Activated CD4-positive, alpha-beta T cell treated with anti-CD3 and anti-CD28 coated beads, Interleukin-2, amount 50 U/mL, for 24 hours (primary cell): ENCODE measurements at places on chromosomes 13 and 19.

DNA sequence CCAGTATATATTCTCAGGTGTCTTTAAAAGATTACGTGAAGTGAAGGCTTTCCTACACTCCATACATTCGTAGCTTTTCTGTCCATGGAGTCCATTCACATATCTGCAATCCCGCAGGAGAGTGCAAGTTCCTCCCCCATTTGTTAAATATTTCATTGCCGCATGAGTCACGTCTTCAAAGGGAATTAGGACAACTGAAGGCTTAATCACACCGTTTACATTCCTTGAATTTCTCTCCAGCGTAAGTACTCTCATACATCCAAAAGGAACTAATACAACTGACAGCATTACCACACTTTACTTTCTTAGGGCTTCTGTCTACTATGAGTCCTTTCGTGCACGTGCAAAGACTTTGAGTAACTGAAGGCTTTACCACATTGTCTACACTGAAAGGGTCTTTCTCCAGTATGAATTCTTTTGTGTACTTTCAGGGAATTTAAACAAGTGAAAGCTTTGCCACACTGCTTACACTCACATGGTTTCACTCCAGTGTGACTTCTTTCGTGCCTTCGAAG, 29.0 kb upstream of the ZNF564 start:
- DNase-seq = no peak

DNA sequence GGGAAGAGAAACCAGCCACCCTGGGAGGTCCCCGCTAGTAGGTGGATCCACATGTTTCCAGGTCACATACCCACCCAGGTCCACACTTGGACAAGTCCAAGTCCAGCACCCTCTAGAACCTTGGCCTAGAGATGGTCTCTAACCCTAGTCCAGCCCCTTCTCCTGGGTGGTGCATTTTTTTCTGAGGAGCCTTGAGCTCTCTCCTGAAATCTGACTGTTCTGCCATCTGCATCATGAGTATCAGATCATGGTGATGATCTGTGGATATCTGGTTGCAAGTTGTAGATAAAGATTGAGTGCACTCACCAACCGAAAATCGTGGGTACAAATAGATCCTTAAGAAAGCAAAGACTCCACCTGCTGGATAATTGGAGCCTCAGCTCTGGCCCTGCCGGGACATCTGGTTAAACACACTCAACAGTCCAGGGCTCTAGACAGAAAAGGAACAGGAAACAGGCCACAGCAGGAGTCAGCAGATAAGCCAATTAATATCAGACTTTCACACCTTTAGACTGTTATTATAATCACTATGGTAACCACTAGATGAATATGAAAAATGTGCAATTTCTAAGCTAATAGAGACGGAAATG, 41.1 kb downstream of the GPR12 start:
- DNase-seq = no peak

- no peak for DNase-seq
Observed at GRCh38 chr13:71513411-71514033, 353.5 kb downstream of the DACH1 start.

GRCh38 chr13:99580500-99581268, 79.4 kb downstream of the TM9SF2 start:
- DNase-seq = no peak

GRCh38 chr13:81929988-81930387, 1589.1 kb upstream of the SPRY2 start:
- DNase-seq = no peak

DNA sequence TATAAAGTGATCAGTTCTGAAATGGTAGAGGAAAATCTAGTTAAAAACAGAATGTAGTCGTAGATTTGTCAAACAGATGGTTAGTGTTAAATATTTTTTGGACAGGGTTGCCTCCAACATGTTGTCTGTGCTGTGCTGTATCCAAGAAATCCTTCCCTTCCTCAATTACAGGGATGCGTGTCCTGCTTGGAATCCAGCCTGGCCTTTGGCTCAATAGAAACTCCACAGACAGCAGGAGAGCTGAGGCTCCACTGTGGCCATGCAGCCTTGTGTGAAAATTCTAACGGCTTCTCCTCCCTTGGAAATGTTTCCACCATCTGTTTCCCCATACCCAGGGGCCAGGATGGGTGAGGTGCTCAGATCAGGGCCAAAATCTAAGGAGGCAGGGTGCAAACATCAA, 67.7 kb upstream of the USP29 start:
- no peak for DNase-seq

GRCh38 chr19:11551603-11552235, 7.3 kb downstream of the ELOF1 start:
- DNase-seq = no peak

- DNase-seq = no peak
Observed at GRCh38 chr19:2010135-2010668, 5.3 kb downstream of the BTBD2 start.

DNA sequence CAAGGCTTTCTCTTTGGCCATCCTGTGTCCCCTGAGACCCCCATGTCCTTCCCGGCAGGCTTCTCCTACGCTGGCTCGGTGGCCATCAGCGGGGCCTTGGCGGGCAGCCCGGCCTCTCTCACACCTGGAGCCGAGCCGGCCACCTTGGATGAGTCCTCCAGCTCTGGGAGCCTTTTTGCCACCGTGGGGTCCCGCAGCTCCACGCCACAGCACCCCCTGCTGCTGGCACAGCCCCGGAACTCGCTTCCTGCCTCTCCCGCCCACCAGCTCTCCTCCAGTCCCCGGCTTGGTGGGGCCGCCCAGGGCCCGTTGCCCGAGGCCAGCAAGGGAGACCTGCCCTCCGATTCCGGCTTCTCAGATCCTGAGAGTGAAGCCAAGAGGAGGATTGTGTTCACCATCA, 14.2 kb downstream of the PLEKHJ1 start:
- DNase-seq = no peak

- DNase-seq = no peak
Observed at GRCh38 chr13:28047757-28048388, 52.5 kb downstream of the FLT3 start.

- DNase-seq = no peak
Observed at GRCh38 chr13:60571571-60571970, 174.6 kb downstream of the TDRD3 start.

DNA sequence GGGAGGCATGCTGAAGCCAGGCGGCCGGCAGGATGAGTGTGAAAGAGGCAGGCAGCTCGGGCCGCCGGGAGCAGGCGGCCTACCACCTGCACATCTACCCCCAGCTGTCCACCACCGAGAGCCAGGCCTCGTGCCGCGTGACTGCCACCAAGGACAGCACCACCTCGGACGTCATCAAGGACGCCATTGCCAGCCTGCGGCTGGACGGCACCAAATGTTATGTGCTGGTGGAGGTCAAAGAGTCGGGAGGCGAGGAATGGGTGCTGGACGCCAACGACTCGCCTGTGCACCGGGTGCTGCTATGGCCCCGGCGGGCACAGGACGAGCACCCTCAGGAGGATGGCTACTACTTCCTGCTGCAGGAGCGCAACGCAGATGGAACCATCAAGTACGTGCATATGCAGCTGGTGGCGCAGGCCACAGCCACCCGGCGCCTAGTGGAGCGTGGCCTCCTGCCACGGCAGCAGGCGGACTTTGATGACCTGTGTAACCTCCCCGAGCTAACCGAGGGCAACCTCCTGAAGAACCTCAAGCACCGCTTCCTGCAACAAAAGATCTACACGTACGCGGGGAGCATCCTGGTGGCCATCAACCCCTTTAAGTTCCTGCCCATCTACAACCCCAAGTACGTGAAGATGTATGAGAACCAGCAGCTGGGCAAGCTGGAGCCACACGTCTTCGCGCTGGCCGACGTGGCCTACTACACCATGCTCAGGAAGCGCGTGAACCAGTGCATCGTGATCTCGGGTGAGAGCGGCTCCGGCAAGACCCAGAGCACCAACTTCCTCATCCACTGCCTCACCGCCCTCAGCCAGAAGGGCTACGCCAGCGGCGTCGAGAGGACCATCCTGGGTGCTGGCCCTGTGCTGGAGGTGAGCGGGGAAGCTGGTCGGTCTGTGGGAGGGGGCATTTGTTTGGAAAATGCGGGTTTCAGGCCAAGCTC, 26.4 kb downstream of the MYO9B start:
- no peak for DNase-seq

DNA sequence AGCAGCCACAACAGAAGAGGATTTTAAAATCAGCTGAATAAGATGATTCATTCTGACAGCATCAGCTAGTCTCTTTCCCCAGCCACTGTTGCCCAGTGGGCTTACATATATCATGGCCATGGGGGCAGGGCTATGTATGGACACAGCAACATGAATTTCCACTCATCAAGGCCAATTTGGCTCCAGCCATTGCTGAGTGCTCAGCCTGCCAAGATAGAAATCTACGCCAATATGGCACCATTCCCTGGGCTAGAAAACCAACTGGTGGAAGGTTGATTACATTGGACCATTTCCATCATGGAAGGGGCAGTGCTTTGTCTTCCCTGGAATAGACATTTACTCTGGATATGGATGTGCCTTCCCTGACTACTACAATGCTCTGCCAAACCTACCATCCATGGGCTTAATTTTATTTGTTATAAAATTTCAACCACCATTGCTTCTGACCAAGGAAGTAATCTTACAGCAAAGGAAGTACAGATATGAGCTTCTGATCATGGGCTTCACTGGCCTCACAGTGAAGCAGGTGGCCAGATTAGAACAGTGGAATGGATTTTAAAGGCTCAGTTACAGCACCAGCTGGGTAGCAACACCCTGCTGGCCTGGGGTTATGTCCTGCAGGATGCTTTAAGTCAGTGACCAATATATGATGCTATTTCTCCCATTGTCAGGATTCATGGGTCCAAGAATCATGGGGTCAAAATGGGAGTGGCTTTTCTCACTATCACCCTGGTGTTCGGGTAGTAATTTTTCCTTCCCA, 9.8 kb upstream of the ALOX5AP start:
- DNase-seq = no peak

DNA sequence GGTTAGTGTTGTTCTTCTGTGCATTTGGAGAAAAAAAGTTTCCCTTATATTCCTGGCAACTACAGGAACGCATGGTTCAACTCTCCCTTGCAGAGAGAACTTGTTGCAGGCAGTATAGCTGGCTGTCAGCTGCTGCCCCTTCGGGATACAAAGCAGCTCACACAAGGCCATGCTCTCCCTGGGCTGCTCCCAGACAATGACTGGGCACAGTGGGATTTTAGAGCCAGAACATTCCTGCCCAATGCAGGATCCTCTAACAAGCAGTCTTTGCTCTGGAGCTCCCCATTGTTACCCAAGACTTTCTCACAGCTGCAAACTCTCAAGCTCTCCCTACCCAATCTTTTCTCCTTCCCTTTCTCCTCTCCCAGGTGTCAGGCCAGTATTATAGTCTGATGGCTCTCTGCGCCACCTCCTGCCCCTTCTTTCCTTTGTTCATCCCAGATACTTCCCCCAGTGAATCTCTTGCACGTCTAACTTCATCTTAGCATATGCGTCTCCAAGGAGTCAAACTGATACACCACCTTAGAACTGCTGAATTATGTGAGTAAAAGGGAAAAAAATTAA, 27.5 kb upstream of the SERPINE3 start:
- DNase-seq = no peak

- no peak for DNase-seq
Observed at GRCh38 chr19:57436417-57436816, 1.3 kb downstream of the ZNF749 start.

- no peak for DNase-seq
Observed at GRCh38 chr13:93477238-93477637, 250.6 kb downstream of the GPC6 start.

DNA sequence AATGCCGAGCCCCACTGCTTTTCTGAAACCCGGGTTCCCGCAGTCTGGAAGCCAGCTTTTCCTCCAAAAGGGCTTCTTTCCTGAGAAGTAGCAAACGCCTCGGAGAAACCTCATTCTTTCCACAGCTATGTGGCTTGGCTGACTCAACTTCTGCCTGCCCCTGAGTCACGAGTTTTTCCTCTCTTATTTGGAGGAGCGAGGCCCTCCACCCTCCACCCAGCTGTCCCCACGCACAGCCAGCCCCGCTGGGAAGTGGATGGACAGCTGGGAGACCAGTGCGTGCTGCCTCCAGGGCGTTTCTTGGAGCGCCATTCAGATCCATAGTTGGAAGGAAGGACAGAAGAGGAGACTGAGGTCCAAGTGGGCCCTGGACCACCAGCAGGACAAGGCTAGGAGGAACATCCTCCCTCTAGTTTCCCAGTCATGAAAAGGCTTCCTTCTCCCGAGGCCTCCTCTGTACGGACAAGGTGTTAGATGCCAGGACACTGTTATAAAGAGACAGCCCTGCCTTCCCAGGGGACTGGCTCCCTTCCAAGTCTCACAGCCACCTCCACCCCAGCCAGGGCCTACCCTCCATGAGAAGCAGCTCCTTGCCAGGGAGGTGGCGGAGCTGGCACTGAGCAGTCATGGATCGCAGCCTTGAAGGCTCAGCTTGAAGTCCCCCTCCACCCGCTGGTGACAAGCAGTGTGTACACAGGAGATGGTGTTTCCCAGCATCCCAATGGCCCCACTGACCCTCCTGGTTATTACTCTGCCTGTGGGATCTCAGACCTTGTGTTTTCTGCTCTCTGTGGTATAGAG, 2.5 kb upstream of the PLEKHF1 start:
- DNase-seq = no peak

- no peak for DNase-seq
Observed at GRCh38 chr13:47081246-47081645, 184.4 kb upstream of the HTR2A start.

- no peak for DNase-seq
Observed at GRCh38 chr13:112894423-112894672, 74.7 kb upstream of the MCF2L start.

GRCh38 chr19:45664575-45664974, 3.4 kb upstream of the GIPR start:
- no peak for DNase-seq

GRCh38 chr13:104086210-104086609, 1020.0 kb upstream of the SLC10A2 start:
- no peak for DNase-seq

DNA sequence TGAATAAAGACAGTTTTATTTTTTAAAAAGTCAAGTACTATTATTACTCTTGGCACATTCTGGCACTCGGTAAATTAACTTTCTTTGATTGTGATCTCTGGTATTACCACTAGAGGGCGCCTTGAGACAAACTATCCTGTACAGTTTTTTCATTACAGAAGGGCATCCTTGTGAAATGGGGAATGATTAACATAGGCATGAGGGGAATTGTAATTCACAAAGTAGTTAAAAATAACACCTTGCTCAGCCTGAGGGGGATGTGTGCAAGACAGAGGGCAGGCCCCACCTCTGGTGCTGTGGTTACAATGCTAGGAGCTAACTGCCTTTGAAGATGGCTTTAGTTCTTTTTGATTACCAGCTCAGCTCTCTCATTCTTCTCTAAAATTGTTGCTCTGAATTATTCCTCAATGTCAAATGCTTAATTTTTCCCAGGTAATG, 24.2 kb upstream of the C1QTNF9B start:
- peak; percentile 4 for DNase-seq

GRCh38 chr13:30526612-30527495, 61.1 kb upstream of the HMGB1 start:
- no peak for DNase-seq

GRCh38 chr13:44104197-44104490, 224.4 kb downstream of the LACC1 start:
- no peak for DNase-seq

DNA sequence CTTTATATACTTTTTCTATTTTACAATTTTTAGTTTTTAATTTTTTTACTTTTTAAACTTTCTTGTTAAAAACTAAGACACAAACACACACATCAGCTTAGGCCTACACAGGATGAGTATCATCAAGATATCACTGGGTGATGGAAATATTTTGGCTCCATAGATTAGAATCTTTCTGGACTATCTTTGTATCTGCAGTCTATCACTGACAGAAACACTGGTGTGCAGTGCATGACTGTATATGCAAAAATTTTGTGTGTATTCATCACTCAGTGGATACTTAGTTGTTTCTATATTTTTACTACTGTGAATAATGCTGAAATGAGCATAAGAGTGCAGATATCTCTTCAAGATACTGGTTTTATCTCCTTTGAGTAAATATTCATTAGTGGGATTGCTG, 68.0 kb upstream of the GPC6 start:
- no peak for DNase-seq
